ENCODE measurements at places on chromosomes 16 and 17.

DNA sequence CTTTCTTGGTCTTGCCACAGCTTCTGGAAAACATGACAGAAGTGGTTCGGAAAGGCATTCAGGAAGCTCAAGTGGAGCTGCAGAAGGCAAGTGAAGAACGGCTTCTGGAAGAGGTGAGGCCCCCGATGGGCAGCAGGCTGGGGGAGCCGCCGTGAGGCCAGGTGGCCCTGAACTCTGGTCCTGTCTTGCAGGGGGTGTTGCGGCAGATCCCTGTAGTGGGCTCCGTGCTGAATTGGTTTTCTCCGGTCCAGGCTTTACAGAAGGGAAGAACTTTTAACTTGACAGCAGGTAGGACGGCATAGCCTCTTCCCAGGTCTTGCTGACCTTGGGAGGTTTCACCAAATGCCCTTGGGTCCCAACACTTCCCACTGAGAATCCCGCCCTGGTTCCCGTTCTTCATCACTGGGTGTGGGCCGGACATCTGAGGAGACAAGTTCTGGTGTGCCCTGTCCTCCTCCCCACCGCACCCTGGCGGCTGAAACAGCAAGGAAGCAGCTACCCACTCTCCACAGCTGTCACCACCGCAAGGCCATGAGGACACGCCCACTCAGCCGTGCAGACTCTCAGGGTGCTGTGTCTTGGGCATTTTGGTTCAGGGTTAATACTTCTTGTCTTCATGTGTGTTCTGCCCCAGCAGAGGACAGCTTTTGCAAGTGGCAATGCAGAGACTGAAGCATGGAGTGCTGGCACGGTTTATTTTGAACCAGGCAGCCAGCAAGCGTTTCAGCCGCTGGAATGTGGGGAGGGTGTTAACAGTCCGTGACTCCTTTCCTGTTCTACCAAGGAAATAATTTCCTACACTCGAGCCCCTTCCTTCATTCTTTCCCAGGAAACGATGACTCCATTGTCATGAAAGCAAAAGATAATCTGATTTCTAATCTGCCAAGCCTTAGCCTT, 21.4 kb downstream of the NTAN1 start:
- no peak for DNase-seq

DNA sequence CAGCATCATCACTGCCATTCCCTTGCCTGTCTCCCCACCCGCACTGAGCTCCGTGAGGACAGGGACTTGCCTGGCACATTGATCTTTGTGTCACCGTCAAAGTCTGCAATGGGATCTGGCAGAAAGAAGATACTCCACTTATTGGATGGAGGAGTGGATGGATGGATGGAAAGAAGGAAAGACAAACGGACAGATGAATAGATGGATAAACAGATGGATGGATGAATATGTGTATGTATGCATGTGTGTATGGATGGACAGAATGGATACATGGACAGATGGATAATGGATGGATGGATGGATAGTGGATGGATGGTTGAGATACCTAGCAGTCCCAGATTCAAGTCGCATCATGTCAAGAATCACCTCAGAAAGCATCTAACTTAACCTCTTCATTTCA, 99.9 kb downstream of the SDK2 start:
- DNase-seq, result no peak

DNA sequence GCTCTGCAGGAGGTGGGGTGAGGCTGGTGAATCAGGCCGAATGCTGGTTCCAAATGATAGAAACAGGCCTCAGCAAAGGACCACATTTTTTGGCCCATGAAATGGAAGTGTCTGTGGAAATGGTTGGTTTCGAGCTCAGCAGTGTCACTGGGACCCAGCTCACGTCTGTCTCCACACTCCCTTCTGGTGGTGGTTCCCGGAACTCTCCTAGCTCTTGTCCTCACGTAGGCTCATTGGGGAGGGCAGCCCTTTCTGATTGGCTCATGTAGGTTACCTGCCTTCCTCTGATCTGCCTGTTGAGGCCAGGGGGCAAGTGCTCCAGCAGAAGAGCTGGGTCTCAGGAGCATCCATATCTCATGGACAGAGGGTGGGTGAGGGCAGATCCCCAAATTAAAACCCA, 4.0 kb downstream of the ALG1 start:
- no peak for DNase-seq

- DNase-seq, result no peak
These were observed 19.3 kb downstream of the CARHSP1 start for GRCh38 chr16:8849411-8850011.
